ENCODE measurements at places on chromosomes 4 and X.

DNA sequence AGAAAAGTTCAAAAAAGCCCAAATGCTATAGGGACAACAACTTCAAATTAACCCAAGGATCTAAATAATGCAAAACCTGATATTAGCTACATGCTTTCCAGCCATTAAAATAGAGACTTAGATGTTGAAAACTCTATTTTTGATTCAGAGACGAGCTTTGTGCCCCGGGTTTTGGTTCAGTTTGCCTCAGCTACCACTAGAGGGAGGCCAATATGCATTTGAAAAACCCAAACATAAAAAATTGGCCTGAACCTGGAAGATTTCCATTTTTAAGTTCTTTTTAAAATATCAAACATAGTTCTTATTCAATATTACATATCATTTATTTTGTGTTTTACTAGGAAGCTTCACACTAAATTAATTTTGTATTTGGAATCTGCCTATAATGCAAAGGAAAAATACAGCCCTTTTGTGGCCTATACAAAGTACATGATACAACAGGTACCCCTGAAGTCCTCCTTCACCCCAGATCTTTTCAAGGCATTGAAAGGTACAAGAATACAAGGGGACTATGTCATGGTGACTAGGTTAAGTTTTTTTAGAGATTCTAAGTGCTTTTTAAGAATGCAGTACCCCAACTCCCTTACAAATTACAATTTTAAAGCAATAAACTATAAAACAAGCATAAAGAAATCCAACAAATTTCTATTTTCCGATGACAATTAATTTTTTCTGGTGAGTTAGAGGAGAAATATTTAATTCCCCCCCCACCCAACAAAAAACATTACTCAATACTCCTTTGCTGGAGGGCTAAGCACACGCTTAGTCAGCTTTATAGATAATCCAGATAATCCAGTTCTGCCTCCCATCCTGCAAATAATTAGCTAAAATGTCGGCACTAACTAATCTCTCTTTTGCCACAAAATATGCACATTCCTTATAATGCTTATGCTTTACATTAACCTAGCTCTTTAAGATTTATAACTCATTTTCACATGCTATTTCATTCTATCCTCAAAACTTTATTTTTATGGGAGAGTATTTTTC lies 97.7 kb upstream of the PTPN13 start:
- DNase-seq = peak; percentile 49

GRCh38 chr4:38914854-38915253 lies 47.2 kb downstream of the FAM114A1 start:
- no peak for DNase-seq

GRCh38 chr4:185318679-185319078 lies 77.0 kb downstream of the LRP2BP start:
- DNase-seq = peak; percentile 15

- DNase-seq = no peak
Measured at GRCh38 chr4:138659037-138659811, 356.4 kb upstream of the NOCT start.

DNA sequence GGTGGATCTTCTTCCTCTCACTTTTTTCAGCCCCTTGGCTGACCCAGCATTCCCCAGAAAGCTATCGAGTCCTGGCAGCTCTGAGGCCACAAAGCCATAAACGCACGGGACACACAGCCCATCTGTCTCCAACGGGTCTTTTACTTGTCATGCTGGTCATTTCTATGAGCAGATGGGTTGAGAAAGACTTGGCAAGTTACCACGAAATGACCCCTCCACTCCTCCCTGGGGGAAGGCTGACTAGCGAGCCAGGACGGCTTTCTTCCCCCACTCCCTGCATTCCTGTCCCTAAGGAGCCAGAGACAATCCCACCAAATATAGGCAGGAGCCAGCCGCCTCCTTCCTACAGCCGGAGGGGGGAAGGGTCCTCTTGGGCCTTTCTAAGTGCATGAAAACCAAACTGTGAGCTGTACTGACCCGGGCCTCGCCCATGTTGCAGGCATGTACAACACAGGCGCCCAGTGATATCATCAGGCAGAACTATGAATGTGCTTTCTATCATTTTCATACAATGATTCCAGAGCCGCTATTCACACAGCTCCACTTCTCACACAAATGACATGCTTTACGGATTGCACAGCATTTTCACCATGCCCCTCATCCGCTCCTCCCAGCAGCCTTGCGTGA lies 28.6 kb downstream of the AFAP1 start:
- peak; percentile 76 for DNase-seq

GRCh38 chrX:79719568-79720231 lies 294.9 kb upstream of the TBX22 start:
- no peak for DNase-seq

- DNase-seq = no peak
Measured at GRCh38 chr4:61795998-61796397, 595.9 kb downstream of the ADGRL3 start.

DNA sequence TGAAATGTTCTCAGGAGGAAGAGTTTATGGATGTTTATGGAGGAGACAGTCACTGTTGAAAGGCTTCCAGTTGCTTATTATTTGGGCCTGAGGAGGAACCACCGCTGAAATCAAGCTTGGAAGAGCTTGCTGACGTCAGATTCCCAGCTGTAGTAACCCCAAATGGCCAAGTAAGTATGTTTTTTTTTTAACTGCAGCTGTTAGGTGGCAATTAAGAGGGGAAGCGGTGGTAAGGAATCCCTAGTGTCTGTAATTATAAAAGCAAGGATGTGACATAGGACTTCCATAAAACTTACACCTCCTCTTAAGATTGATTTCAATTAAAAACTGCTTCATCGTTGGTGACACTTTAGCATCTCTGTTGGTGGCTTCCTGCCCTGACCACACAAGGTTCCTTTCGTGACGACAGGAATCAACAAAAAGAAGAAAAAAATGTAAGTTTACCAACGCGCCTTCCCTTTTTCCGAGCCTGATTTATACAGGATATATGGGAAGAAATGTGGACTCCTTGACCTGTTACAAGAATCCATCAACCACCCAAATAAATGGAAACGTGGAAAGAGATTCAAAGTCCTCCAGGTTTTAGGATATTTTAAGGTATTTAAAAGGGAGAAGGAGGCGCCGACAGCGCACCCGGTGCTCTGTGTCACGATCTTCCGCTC lies 884 bp downstream of the RELL1 start:
- peak; percentile 65 for DNase-seq

GRCh38 chr4:101155368-101155767 lies 192.0 kb downstream of the PPP3CA start:
- peak; percentile 59 for DNase-seq

- DNase-seq = no peak
Measured at GRCh38 chrX:20500171-20500865, 233.6 kb upstream of the RPS6KA3 start.

DNA sequence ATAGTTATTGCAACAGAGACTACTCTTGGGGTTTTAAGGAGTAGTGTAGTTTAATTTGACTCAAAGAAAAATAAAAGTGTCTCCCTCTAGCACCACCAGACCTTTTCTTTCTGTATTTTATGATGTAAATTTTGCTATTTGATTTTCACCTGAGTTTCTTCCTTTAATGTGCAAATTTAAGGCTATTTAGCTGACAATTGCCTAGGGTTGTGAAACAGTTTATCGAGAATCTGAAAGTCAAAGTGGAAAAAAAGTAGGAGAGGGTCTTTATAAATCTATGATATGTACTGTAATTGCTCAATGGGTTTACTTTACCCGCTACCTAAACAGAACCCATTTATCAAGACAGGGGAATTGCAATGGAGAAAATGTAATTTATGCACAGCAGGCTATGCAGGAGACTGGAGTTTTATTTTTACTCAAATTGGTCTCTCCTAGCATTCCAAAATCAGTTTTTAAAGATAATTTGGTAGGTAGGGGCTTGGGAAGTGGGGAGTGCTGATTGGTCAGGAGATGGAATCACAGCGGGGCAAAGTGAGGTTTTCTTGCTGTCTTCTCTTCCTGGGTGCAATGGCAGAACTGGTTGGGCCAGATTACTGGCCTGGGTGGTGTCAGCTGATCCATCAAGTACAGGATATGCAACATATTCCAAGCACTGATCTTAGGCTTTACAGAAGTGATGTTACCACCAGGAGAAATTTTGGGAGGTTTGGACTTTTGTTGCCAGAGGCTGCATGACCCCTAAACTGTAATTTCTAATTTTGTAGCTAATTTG lies 228.6 kb upstream of the TACR3 start:
- no peak for DNase-seq

- no peak for DNase-seq
Measured at GRCh38 chrX:153763298-153763932, 634 bp upstream of the PLXNB3 start.

DNA sequence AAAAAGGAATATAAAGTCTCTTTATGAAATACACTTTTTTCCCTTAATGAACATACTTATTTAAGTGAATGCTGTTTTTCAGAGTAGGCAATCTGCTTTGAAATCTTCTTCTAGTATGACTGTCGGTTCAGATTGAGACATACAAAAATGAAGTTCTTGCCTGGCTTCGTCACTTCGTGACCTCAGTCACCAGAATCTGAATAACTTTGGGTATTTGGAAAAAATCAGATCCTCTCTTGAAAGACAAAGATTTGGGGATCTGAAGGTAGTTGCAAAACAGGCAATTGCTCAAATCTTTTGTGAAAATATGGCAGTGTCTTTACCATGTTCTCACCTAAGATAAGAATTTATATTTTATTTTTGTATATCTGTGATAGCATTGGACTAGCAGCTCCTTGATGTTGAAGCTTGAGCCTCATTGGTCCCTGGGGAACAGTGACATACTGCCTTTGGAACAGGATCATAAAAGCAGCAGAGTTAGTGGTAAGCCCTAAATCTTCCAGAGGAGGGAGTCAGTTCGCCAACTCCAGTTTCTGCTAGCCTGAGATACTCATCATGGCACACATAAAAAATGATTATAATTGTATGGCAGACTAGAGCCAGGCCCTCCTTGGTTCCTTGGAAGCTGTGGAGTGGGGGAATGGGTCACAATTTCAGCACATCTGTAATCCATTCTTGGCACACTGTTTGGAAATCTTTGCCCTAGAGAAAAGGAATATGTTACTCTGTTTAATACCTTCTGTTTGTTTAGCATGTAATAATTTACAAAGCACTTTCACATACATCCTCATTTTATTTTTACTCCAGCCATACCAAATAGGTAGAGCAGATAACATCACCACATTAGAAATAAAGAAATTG lies 5.0 kb downstream of the ARFIP1 start:
- DNase-seq = peak; percentile 24

DNA sequence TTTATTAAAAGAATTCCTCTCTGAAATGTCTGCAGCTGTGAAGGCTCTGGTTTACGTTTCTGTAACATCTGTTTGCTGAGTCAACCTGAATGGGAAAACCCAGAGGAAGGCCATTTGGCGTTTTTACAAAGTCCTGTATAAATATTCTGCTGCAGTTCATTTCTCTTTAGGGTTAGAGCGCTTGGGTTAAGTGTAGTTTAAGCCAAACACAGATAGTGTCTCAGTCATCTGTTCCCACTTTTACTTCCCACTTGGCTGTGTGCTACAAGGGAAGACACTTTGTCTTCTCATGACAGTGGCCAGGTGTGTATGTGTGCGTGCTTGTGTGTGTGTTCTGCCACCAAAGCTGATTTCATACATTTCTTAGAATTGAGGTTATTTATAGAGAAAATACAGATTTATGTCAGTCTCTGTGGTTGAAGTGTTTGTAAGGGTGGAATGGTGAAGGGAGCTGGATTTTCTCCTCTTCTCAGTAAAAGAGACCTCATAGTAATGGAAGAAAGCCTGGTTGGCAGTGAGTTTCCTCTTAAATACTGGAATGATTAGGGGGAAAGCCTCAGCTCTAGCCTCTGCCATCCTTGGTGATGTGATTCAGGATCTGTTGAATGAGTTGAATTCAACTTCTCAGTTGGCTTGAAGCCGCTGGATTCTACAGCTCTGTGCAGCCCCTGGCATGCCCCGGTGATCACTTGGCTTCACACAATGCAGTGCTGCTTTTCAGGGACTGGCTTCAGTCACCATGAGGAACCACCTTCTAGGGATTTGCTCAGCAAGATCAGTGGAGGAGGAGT lies 50.6 kb downstream of the JADE1 start:
- peak; percentile 75 for DNase-seq

- peak; percentile 10 for DNase-seq
Measured at GRCh38 chrX:68018248-68019203, 414.8 kb downstream of the OPHN1 start.

- DNase-seq = peak; percentile 77
Measured at GRCh38 chr4:7328913-7329638, 105.7 kb downstream of the PSAPL1 start.

- peak; percentile 7 for DNase-seq
Measured at GRCh38 chrX:110136136-110136535, 133.2 kb downstream of the TMEM164 start.

Measured in astrocyte of the spinal cord (primary cell).